ENCODE measurements at places on chromosomes 3 and 15.

- no peak for DNase-seq
These were observed 1061.9 kb downstream of the FHIT start for GRCh38 chr3:60189304-60189703.

DNA sequence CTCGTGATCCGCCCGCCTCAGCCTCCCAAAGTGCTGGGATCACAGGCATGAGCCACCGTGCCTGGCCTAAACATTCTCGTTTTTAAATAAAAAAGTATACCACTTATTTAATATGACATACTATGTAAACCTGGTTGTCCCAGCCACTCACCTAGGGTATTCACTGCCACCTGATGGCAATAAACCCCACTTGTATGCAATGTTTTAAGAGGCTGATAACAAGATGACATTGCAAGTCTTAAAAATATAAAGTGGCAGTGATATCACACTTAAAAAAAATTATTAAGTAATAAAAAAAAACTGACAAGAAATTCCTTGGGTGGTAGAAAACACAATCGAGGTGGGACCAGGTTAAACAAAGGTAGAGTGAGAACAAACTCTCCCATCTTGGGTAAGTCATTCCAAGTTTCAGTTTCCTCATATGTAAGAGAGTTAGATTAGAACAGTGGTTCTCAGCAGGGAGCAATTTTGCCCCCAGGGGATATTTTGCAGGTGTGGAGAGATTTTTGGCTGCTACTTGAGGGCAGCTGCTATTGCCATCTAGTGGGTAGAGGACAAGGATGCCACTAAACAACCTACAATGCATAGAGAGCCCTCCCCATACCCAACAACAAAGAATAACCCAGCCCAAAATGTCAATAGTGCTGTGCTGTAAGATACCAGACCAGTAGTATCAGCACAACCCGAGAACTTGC lies 14.5 kb downstream of the ARF4 start:
- no peak for DNase-seq

DNA sequence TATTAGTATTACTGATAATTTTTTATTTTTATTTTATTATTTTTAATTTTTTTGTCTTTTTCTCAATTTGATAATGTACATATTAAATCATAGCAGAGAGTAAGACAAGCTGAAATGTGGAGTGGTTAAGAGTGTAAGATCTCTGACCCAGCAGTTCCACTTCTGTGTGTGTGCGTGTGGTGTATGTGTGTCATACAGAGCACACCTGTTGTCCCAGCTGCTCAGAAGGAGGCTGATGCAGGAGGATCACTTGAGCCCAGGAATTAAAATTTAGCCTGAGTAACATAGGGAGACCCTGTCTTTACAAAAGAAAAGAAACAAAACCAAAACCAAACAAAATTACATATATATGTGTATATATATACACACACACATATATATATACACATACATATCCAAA lies 1.4 kb upstream of the CIDEC start:
- DNase-seq: no peak

DNA sequence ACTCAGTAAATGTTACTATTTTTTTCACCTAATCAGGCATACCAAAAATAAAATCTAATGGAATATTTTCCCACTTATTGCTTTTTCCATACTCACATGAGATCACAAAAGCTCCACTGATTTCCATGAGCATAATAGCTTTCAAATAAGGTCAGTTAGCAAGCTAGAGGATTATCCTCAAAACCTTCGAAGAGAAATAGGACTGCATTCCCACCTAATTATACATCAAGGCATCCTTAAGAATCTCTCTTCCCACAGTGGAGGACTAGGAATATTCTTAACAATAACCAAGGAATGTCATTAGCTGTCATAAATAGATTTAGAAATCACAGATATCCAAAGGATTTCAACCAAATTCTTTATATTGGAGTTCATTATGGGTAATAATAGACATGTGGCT lies 127.9 kb upstream of the STT3B start:
- no peak for DNase-seq

DNA sequence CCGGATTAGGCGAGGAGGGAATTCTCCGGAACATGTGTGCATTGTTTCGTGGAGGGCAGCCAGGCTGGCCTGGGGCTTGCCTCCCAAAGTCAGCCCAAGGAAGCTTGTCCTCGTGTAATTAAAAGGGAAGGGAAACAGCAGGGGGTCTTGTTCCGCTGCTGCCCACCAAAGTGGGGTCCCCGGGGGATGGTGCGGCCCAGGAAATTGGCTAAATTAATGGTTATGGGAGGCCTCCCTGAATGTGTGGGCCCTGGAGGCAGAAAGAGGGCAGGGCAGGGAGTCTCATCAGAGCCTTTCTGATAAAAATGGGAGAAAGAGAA lies 118.1 kb downstream of the OPA1 start:
- DNase-seq: no peak

GRCh38 chr15:64247906-64248541 lies 85.2 kb upstream of the PPIB start:
- peak; percentile 17 for DNase-seq

Data from T-helper 22 cell (primary cell).